ENCODE measurements at places on chromosomes 11 and 22.

- no peak for DNase-seq
Measured at GRCh38 chr22:35418088-35418487, 18.1 kb downstream of the MCM5 start.

DNA sequence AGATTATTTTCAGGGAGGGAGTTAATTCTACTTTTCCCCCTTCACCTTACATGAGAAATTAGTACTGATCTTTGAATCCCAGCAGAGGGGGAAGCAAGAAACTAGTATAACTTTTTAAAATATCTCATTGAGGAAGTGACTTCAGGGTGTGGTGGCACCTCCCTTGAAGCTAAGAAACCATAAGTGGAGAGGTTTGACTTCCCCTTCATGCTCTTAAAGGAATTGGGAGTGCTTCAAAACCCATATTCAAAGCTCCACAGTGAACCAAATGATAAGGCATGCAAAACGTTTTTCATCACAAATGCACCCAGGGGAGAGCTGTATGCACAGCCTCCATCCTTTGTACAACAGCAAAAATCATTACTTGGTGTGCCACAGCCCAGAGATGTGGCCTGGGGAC, 540 bp downstream of the MS4A14 start:
- no peak for DNase-seq

- DNase-seq, result no peak
Measured at GRCh38 chr11:73177380-73177777, 35.3 kb upstream of the FCHSD2 start.

- no peak for DNase-seq
Measured at GRCh38 chr22:50016988-50017700, 4.6 kb upstream of the IL17REL start.

DNA sequence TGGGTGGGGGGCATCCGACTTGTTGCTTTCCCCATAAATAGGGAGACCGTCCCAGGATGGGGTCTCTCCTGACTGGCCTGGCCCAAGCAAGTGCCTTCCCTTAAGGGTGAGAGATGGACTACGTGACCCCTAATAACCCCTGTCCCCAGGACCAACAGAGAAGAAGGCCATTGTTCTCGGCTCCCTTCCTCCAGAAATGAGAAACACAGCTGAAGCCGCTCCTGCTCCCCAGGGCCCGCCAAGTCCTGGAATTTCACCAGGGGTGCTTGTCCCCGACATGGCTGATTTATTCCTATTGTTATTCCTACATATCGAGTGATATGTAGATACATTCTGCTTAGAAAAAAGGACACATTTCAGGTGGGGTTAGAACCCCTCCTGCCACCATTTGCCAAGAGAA, 100.8 kb downstream of the TP53I11 start:
- DNase-seq, result no peak

DNA sequence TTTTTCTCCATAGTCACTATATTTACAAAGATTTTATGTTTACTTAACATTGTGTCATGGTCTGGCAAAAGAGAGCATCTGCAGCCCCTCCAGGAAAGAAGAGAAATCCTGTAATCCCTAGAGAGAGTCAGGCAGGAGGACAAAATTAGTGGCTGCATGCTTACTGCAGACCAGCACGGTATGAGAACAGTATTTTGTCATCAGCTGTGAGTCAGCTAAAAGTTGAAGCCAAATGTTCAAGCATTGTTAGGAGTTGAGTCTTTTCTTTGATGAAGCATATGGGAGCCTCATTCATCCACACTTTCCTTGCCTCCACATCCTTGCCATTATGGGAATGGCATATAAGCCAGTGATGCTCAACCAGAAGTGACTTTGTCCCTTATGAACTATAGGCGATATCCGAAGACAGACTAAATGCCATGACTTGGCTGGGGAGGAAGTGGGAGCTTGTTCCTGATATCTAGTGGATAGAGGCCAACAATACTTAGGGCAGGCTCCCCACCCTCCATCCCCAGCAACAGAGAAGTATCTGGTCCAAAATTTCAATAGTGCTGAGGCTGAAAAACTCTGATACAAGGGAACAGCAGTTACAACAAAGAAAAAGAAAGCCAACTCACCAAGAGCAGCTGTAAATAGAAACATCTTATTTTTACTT, 112.0 kb upstream of the OR5AK2 start:
- no peak for DNase-seq
